HFFc6 (cell line): ENCODE measurements at places on chromosomes 3 and 15. TPM values are rescaled to one million over a fixed set of nuclear protein-coding genes. Genes with fewer than 3 reads are reported as not detected.

GRCh38 chr15:56176996-56177395, 66.7 kb downstream of the RFX7 start:
- peaks cover 27% of the 10 kb centered on the region for H3K36me3 ChIP-seq
- peaks cover 34% of the 10 kb centered on the region for H3K4me1 ChIP-seq
- no peak for DNase-seq

DNA sequence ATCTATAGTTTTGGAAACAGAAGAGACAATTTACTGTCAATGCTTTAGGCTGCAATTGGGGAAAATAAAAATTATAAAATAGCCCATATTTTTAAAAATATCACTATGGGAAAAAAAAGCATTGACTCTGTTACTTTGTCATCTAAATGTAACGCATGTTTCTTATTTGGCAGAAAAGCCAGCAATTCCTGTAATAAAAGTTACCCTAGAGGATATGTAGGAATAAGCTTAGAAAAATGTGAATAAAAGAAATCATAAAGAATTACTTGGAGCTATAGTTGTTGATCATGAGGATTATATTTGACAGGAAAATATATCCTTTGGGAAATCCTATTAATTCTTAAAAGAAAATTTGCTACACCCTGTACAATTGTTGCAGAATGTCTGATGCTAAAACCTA, 515.4 kb upstream of the IL12A start:
- H3K27me3 ChIP-seq: no peaks in the 10 kb centered on the region; the same call in 1 of the 2 replicates
- H3K36me3 ChIP-seq: no peaks in the 10 kb centered on the region
- no peak for DNase-seq
- H3K4me3 ChIP-seq: no peak overlapping the region
- H3K27ac ChIP-seq: no peak overlapping the region

GRCh38 chr3:111895071-111895470, 36.0 kb downstream of the PHLDB2 start:
- H3K4me1 ChIP-seq: peaks cover 55% of the 10 kb centered on the region
- peaks cover 30% of the 10 kb centered on the region for H3K36me3 ChIP-seq

- H3K27ac ChIP-seq: peak overlapping the region; percentile 13; the same call in 1 of the 2 replicates
- H3K4me1 ChIP-seq: peaks cover 26% of the 10 kb centered on the region
- H3K4me3 ChIP-seq: peak overlapping the region; percentile 27; the same call in 1 of the 2 replicates
- no peaks in the 10 kb centered on the region for H3K36me3 ChIP-seq
Measured at GRCh38 chr3:16548721-16549120, 35.2 kb upstream of the RFTN1 start.

Gene GPR62
- 0.08 TPM in 1 of 3 replicates, not detected in the others for total RNA-seq

Gene DYNLT2B
- total RNA-seq: 14.0 to 16.2 TPM (median 14.7 TPM) in 3 replicates
